ENCODE measurements at places on chromosomes 2 and 18. TPM values are rescaled to one million over a fixed set of nuclear protein-coding genes. Genes with fewer than 3 reads are reported as not detected.

DNA sequence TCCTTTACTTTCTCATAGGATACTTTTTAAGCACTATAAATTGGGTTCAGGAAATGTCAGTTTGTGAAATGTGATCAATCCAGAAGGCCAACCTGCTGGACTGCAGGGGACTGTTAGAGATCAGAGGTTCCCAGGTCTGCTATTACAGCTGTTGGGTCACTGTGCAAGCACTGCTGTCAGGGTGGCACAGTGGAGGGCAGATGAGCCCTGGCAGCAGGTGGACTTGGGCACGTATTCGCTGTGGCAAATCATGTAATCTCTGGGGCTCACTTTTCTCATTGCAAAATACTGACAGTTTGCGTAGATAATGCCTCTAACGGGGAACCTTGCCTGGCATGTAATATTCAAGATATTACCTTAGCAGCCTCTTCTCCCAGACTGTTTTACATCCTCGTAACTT lies 18.1 kb downstream of the RAB31 start:
- no peaks in the 10 kb centered on the region for H3K27me3 ChIP-seq
- H3K4me1 ChIP-seq: no peaks in the 10 kb centered on the region
- H3K4me3 ChIP-seq: no peak overlapping the region
- no peak overlapping the region for H3K27ac ChIP-seq
- no peaks in the 10 kb centered on the region for H3K36me3 ChIP-seq

DNA sequence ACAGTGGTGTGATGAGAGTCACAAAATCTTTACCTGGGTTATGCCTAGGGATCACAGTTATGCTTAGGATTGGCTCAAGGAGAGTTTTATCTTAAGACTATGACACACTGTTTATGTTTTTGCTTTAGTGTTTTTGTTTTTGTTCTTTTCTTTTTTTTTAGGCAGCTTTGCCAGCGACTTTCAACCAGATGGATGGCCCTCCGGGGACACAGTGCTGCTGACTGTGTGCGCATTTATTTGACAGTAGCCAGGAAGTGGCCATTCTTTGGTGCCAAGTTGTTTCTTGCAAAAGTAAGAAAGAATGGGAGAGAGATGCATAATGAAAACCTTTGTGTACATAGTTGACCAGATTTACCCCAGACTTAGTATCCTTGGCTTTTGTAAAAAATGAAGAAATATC lies 15.1 kb upstream of the DYNC2LI1 start:
- no peaks in the 10 kb centered on the region for H3K4me1 ChIP-seq
- no peak overlapping the region for H3K4me3 ChIP-seq
- H3K27me3 ChIP-seq: no peaks in the 10 kb centered on the region

- H3K36me3 ChIP-seq: no peaks in the 10 kb centered on the region
- H3K4me3 ChIP-seq: no peak overlapping the region
- H3K27ac ChIP-seq: no peak overlapping the region
- peaks cover 3% of the 10 kb centered on the region for H3K4me1 ChIP-seq
- H3K27me3 ChIP-seq: no peaks in the 10 kb centered on the region
These were observed 7.4 kb upstream of the RHOB start for GRCh38 chr2:20439503-20439902.

GRCh38 chr18:13216092-13216582 lies 2.4 kb upstream of the LDLRAD4 start:
- no peak overlapping the region for H3K4me3 ChIP-seq
- no peaks in the 10 kb centered on the region for H3K27me3 ChIP-seq
- H3K4me1 ChIP-seq: peaks cover 5% of the 10 kb centered on the region
- no peaks in the 10 kb centered on the region for H3K36me3 ChIP-seq
- no peak overlapping the region for H3K27ac ChIP-seq

- H3K4me1 ChIP-seq: no peaks in the 10 kb centered on the region
- no peak overlapping the region for H3K27ac ChIP-seq
- H3K4me3 ChIP-seq: no peak overlapping the region
- no peak for DNase-seq
These were observed 205.9 kb upstream of the ARL4C start for GRCh38 chr2:234702731-234703225.

DNA sequence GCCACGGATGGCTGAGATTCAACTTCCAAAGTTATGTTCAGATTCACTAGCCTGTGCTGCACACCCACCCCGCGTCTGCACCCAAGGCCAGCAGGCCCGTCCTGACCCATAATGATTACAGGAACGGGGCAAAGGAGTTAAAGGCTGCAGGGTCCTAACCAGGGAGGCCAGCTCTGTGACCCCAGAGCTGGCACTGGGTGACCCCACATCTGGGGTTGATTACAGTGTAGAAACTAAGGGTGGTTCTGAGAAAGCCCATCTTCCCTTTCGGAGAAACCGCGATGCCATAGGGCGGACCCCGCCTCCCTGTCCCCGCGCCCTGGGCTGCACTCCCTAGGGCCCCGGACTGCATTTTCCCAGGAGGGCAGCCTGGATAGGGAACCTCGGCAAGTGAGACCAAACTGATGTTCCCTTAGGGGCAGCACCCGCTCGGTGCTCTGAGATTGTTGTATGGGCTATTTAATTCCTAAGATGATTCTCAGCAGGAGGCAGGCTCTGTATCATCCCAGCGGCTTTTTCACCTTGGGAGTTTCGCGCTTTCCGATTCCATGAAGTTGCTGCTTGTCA lies 2.2 kb upstream of the GPR148 start:
- no peaks in the 10 kb centered on the region for H3K27me3 ChIP-seq
- H3K36me3 ChIP-seq: no peaks in the 10 kb centered on the region
- H3K4me1 ChIP-seq: peaks cover 1% of the 10 kb centered on the region
- peak overlapping the region; percentile 41 for H3K4me3 ChIP-seq
- no peak for DNase-seq

RNU2-63P gene
- total RNA-seq: 2.3 TPM

ACTG2 gene
- 42.6 TPM for total RNA-seq

Data from ovary (tissue), 10 donors.